ENCODE measurements at places on chromosomes 7 and 10.

- DNase-seq, result no peak
These were observed 151.8 kb downstream of the SFMBT2 start for GRCh38 chr10:7258948-7259523.

- no peak for DNase-seq
These were observed 114.1 kb downstream of the EMX2 start for GRCh38 chr10:117656385-117657367.

GRCh38 chr7:94354953-94355352, 39.7 kb upstream of the COL1A2 start:
- no peak for DNase-seq

- no peak for DNase-seq
These were observed 1.5 kb upstream of the TRAPPC14 start for GRCh38 chr7:100160067-100160466.

- no peak for DNase-seq
These were observed 10.2 kb downstream of the EMX2 start for GRCh38 chr10:117552701-117553141.

DNA sequence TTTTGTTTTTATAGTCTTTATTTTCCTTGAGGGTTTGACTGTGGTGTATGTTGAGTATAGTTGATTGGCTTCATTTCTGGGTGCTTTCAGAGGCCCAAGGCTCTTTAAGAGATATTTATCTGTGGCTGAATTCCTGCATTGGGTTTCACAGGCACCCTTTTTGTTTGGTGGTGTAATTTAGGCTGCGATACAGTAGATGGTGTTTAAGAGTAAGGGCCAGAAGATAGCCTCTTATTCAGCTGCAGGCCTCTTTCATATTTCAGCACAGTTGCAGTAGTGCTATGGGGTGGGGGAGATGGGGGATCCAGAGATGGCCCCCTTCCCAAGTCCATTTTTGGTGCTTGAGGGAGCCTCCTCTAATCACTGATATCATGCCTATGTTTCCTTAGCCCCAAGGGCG, 69.7 kb downstream of the MGAM2 start:
- DNase-seq, result no peak

DNA sequence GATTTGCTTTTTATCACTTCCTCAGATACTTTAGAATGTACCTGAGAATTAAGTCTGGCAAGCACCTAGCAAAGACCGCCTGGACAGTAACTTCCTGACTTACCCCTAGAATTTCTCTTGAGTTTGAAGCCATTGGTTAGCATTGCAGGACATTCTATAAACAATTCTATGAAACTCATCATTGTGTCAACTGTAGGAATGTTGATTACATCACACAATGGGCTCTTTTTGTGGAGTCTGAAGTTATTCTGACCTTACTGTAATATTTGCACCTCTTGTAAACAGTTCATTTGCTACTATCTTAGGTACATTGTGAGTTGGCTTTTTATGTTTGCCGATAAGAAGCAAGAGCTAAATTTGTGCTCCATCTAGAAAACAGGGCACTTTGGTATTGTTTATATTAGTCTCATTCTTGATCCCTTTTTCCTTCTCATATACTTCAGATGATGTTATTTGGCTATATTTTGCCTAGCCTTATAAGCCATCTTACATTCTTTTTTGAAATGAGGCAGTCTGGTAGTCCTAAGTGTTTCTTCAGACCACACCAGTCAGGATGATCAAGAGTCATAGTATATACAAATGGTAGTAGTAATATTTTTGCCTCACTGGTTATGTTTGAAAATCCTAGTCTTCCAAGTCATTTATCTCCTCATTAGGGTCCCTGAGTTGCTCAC, 52.4 kb downstream of the CASD1 start:
- no peak for DNase-seq

GRCh38 chr10:79052291-79053080, 16.3 kb upstream of the ZMIZ1 start:
- DNase-seq, result peak; percentile 70

DNA sequence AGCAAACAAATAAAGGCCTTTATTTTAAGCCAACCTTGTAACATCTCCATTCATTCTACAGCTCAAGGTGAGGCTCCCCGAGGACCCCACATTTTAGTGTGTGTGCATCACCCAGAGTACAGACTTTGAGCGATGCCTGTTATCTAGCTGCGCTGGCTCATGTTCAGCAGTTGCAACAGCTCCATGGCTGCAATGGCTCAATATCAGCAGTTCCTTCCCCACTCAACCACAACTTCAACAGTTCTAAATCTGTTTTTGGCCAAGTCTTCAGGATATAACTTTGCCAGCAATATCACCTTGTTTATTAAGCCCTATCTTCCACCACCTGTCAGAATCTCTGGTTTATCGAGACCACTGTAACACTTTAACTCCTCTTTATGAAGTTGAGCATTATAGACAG, 95.8 kb downstream of the WNT2 start:
- no peak for DNase-seq

- DNase-seq, result no peak
These were observed 14.1 kb upstream of the TAS2R41 start for GRCh38 chr7:143463556-143463955.

DNA sequence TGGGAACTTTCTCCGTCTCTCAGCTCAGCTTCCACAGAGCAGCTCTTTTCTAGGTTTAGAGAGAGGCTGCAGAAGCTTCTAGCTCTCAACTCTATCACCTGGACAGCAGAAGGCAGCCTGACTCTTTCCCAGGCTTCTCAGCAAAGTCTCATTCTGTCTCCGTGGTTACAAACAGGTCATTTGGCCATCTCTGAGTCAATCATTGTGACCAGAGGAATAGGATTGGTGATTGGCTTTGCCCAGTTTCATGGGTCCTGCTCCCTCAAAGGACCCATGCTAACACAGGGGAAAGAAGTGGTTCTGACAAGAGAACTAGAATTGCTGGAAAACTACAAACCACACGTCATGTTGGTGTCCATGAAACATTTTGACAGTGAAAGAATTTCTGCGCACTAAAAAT, 43.6 kb downstream of the PRR15 start:
- DNase-seq, result no peak

DNA sequence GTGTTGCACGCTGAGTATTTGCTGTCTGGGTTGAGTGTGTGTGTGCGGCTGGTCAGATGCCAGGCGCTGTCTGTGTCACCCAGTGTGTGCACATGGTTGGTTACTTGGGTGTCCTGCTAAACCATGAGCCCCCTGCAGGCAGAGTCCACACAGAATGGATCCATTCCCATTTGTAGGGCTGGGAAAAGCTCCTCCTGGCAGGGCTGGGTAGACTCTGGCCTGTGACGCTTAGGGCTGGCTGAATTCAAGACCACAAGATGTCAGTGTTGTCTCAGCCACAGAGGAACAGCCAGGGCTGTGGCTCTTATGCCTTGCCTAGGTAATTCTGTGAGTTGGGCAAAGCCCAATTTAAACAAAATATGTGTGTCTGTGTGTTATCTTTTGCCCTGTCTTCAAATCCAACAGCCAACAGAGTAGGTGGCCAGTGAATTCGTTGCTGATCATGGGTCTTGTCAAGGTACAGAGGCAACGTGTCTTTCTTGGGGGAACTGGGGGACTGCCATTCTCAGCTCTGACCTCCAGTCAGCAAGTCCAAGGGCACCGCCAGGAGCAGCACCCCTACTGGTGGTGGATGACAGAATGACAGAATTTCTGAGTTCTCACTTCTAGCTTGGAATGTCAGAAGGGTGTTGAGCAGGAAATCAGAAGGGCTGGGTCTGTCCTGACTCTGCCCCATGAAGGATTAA, 285.1 kb downstream of the CCSER2 start:
- peak; percentile 87 for DNase-seq

GRCh38 chr7:114785496-114785895, 136.4 kb upstream of the MDFIC start:
- DNase-seq, result no peak

DNA sequence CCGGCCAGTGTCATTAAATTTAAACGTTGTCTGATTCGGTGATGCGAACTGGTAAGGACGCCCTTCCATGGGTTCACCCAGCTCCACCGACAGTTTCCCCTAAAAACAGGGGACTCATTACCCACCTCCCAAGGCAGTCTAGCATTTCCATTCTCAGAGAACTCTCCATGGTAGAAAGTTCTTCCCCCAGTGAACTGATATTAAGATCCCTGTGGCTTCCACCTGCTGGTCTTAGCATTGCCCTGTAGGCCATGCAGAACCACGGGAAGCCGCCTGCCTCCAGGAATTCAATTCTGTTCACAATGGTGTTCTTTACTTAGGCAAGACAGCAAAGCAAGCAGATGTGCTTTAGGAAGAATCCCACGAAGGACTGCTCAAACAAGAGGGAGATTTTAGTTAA, 128.9 kb upstream of the NANOS1 start:
- DNase-seq, result peak; percentile 38

GRCh38 chr10:129090165-129090564, 376.9 kb upstream of the MGMT start:
- no peak for DNase-seq

DNA sequence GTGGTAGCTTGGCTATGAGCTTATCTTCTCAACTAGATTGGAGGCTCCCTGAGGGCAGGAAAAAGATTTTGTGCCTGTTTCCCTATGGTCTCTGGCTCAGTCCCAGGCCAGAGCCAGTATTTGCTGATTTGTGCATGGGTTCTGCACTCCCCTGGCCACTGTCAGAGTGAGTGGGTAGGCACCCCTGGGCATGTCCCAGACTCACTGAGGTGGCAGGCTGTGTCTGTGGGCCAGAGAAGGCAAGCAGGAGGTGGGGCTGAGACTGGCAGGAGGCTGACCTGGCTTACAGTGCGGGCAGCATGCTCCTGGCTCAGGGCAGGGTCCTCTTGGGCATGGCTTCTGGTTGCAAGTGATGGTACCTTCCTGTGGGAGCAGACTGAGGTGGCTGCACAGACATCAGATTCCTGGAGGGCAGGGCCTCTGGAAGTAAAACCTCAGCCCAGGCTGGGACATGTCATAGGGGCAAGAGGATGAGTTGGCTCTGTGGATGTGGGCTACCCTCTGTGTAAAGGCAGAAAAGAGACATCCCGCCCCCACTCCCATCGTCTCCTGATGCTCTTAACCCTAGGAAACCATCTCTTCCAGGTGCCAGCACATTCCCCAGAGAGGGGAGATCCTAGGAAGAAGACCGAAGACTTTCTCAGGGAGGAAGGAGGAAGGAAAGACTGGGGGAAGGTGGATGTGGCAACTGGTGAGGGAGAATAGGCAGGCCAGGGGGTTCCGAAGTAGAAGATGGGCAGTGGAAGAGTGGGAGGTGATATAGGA, 4.3 kb downstream of the KCP start:
- no peak for DNase-seq
